ENCODE measurements at places on chromosomes 1 and 21.

DNA sequence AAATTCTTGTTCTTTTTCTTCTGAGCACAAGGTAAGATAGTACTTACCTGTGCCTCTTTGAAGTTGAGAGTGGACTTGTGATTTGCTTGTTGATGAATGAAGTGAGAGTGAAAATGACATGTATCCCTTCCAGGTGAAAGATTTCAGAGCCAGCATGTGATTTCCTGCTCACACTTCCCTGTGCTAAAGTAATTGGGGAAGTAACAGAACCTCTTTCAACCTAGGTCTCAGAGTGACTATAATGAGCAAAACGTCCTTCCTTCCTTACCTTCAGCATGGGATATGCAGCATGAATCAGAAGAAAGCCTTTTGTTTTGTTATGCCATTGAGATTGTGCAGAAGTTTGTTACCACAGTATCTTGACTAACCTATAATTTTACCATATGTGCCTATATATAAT, 24.6 kb downstream of the RAVER2 start:
- no peak for DNase-seq

GRCh38 chr1:38291906-38292521, 245.4 kb upstream of the POU3F1 start:
- DNase-seq = no peak

- no peak for DNase-seq
Observed at GRCh38 chr21:41681348-41681801, 85.5 kb downstream of the RIPK4 start.

GRCh38 chr1:25476186-25477097, 45.7 kb downstream of the MACO1 start:
- DNase-seq = no peak

GRCh38 chr21:41830764-41831452, 48.2 kb downstream of the PRDM15 start:
- no peak for DNase-seq
